Ureter (tissue), 1 donor: ENCODE measurements at places on chromosomes 3 and 15. TPM values are rescaled to one million over a fixed set of nuclear protein-coding genes. Genes with fewer than 3 reads are reported as not detected.

DNA sequence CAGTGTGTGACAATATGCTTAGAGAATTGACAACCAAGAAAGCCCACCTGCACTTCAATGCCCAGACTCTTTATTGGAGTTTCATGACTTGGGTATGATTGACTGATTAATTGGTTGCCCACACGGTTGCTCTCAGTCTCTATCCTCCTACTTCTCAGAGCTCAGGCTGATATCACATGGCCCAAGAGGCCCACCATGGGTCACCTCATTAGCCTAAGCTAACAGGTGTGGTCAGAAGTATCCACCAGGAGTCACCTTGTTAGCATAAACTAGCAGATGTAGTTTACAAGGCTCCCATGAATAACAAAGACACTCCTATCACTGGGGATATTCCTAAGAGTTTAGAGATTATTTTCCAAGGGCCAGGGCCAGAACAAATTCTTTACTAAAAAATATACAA, 120.2 kb upstream of the MBNL1 start:
- no peak for DNase-seq

- no peak for DNase-seq
These were observed 94.4 kb downstream of the DNAJB8 start for GRCh38 chr3:128372281-128372680.

GRCh38 chr3:116512281-116512680, 67.0 kb upstream of the LSAMP start:
- no peak for DNase-seq

- DNase-seq, result no peak
These were observed 145.8 kb downstream of the CBLB start for GRCh38 chr3:105722943-105723556.

DNA sequence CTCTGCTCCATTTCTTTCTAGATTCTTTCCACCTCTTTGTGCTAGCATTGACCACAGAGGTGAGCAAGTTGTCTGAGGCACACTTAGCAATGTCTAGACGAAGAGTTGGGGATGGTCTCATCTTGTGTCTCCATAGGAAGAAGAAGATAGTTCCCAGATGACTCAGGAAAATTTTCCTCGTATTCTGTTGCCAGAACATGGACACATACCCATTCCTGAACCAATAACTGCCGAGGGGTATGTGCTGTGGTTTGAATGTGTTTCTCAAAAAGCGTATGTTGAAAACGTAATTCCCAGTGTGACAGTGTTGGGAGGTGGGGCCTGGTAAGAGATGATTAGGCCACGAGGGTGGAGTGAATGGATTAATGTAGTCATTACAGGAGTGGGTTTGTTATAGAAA, 107.5 kb upstream of the GALNT15 start:
- no peak for DNase-seq

DNA sequence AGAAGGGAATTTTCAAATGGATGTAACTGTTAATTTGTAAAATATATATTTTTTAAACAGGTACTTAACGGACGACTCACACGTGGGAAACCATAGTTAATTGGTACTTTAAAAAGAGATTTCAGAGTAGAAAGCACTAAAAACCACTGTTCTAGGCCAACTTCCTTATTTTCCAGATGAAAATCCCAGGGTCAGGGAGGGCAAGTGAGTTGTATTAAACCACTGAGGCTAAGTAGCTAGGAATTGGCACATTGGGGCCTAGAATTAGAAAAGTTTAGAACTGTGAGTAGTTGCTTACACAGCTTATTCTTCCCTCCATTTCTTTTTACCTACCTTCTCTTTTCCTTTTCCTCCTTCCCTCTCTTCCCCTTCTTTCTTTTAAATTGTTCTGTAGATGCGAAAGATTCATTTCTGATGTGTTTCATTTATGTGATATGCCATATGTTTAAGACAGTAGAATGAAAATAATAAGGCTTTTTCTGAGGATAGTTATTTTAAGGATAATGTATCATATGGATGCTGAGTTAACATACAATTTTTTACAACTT, 4.1 kb upstream of the UTS2B start:
- DNase-seq, result no peak

DNA sequence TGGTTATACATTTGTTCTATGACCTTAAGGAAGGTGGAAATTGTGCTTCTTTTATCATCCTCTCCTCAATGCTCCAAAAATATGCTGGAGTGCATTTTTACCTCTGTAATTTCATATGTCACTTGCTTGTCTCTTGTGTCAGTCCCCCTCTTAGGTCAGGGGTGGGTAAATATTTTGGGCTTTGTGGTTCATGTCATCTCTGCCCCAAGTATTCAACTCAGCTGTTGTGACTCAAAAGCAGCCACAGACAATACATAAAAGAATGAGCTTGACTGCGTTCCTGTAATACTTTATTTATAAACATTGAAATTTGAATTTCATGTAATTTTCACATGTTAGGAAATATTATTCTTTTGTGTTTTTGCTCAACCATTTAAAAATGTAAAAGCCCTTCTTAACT, 60.4 kb upstream of the SLC24A5 start:
- DNase-seq, result no peak

- no peak for DNase-seq
These were observed 216.4 kb downstream of the DPH6 start for GRCh38 chr15:35329521-35329961.

DNA sequence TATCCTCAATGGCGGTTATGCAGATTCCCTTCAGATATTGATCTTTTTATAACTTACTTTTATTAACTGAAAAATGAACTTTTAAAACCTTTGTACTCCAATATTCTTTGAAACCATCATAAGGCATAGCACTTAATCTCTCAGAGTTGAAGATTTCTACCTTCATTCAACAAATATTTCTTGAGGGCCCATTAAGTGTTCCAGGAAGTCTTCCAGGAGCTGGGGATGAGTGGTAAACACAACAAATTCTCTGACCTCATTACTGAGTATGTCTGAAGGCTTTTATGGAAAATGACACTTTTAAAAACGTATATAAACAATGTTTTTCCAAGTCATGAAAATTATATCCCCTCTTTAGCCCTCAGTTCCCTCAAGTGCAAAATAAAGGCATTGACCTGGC, 575.3 kb upstream of the IL12A start:
- no peak for DNase-seq

DNA sequence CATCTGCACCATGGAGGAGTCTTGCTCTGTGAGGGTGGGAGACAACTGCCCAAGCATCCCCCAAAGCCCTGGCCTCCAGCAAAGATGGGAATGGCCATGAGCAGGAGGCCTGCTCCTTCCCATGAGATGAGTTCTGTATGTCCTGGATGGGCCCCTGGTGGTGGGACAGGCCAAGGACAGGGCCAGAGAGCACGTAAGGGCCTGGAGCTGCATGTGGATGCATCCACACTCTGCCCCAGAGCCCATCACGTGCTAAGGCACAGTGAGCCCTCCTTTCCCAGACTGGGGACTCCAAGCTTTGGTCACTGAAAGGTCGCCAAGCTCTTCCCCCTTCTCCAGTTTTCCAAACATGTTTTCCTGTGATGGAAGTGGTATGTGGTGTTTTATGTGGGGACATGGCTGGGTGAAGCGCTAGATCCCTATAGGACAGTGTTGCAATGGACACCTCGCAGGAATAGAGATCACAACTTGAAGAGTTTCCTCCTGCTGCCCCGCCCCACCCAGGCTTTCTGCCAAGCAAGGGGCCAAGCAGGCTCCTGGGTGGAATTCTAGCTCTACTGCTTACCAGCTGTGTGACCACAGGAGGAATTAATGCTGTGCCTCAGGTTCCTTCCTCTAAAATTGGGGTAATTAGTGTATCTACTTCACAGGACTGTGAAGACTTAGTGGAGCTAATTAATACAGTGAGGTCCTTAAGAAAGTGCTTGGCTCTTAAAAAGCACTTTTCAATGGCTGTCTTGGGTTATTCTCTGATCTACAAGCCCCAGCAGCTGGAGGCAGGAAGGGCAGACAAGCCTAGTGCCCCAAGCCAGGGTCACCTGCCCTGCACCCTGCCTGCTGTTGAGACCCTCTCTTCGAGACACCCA, 106.4 kb upstream of the RPL32 start:
- peak; percentile 77 for DNase-seq

DNA sequence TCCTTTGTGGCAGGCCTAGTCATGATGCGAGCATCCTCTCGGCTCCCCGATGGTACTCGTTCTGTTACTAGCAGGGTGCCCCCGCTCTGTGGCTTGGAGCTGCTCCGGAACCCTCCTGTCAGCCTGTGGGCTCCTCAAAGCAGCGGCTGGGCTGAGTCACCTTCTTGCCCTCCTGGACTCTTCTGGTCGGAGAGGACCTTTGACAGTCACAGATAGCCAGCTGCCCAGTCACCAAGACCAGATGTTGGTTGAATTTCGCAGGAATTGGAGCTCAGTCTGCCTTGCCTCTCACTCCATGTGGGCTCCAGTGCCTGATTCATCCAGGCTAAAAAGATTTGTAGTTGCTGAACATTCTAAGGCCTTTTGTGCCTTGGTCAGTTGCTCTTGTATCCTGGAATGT, 94.5 kb downstream of the CHCHD6 start:
- DNase-seq, result no peak

- DNase-seq, result peak; percentile 93
These were observed at the start of gene CHSY1 for GRCh38 chr15:101251830-101252820. Gene CHSY1, minus strand, starts transcription at chr15:101252048. Its CDS starts 592 bp downstream, at chr15:101251456.

DNA sequence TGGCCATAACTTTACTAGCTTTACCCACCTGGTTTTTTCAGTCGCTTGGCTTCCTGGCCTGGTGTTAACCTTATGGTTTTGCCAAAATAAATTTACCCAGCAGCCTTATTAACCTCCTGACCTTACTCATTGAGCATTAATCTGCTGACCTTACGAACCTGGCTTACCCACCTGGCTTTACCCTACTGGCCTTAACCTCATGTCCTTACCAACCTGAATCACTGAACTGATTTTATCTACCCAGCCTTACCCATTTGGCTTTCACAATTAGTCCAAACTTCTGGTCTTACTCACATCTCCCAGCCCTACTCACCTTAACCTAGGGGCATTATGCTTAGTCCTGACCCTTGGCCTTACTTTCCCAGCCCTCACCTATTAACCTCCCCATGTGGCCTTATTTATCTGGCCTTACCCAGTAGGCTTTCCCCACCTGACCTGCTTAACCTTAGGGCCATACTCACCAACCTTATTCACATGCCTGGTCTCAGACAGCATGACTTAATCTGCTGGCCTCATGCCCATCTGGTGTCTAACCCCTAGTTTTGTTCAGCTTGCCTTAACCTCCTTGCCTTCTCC, 93.4 kb downstream of the IL12A start:
- DNase-seq, result no peak

DNA sequence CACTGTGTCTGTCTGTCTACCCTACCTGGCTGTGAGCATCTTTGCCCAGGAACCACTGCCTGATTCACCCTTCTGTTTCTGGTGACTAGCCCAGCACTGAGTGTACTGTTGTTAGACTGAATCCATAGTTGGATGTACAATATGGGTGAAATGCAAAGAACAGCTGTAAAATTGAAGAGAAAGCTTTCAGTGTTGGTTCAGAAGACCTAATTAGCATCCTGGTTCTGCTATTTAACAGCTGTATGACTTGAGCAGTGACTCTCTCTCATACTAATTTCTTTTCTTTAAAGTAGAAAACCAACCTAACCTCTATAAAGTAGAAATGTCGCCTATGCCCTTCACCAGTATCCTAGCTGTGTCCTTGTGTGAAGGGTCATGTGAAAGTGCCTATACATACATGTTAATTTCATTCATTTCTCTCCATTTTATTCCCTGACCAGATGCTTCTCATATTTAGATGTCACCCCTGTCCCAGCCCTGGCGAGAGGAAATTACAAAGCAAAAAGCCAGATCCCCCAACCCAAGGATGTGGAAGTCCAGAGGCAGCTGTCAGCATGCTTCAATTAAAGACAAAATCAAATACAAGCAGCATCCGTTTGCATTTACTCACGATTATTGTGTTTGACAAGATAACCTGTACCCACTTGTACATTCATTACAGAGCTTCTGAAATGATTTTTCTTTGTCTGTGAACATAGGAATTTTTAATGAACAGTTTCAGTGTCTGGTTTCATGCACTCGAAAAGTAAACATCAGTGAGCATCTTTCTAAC, 305.7 kb upstream of the ICE2 start:
- DNase-seq, result no peak

DNA sequence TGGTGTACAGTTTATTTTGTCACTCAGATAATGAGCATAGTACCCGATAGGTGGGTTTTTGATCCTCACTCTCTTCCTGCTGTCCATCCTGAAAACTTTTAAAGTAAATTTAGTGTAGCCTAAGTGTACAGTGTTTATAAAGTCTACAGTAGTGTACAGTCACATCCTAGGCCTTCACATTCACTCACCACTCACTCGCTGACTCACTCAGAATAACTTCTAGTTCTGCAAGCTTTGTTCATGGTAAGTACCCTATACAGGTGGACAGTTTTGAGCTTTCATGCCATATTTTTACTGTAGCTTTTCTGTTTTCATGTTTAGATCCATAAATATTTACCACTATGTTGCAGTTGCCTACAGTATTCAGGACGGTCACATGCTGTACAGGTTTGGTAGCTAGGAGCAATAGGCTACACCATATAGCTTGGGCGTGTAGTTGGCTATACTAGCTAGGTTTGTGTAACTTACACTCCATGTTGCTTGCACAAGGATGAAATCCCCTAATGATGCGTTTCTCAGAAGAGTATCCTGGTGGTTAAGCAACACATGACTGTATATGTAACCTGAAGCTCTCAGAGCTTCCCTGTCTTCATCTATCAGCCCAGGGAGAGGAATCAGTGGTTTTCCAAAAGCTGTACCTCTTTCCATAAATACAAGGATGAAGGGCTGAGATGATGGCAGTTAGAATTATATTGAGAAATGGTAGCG, 87.6 kb upstream of the SLC25A26 start:
- DNase-seq, result no peak

DNA sequence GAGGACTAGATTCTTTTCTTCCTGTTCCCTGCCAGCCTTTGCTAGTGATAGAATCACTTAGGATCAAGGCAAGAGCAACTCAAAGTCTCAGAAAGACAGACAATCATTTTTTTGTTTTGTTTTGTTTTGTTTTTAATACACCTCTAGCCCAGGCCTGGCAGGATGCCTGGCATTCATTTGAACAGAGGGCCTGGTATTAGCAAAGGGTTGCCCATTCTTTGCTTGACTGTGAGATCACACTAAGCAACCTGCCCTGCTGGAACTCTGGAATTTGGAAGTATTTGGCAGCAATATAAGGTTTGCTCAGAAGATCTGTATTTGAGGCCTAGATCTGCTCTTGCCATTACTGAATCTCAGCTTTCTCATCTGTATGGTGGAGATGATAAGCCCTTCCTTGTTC, 21.8 kb upstream of the ATP13A5 start:
- no peak for DNase-seq

DNA sequence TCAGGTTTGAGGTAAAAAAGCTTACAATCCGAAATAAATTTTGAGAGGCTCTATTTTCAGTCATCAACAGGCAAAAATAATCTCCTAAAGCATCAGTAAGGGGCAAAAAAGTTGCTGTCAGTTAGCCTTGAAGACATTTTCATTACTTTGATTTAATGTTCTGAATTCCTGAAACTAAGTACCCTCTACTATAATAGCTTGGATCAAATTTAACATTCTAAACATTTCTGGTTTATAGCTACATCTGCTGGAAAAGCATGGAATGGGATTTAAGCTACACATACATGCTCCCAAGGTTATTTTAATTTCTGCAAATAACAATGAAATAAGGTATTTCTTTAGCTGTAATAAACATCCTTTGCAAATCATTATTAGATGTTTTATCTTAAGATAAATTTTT, 245.4 kb downstream of the ULK4 start:
- no peak for DNase-seq

Gene RAB43
- total RNA-seq, result 27.2 TPM

Gene XCR1
- 0.70 TPM for total RNA-seq

Gene GOLGA8G
- total RNA-seq, result not detected

Gene SFMBT1
- total RNA-seq, result 15.1 TPM

Gene GNAT1
- not detected for total RNA-seq

Gene ASB14
- not detected for total RNA-seq
